ENCODE measurements at places on chromosomes 2 and 18. TPM values are rescaled to one million over a fixed set of nuclear protein-coding genes. Genes with fewer than 3 reads are reported as not detected.

The MC4R gene
- not detected for total RNA-seq

The GCG gene
- not detected for total RNA-seq

The DAW1 gene
- 1.7 TPM for total RNA-seq

The AKAIN1 gene
- not detected for total RNA-seq

The ROCK2 gene
- total RNA-seq = 32.2 TPM

The NMUR1 gene
- not detected for total RNA-seq

The GPD2 gene
- total RNA-seq = 40.6 TPM

The CXCR1 gene
- total RNA-seq = not detected

The CNOT11 gene
- total RNA-seq = 40.3 TPM

The RBFA gene
- total RNA-seq = 31.6 TPM

The COPS8 gene
- total RNA-seq = 94.5 TPM

The EHD3 gene
- 8.3 TPM for total RNA-seq

The DTNA gene
- total RNA-seq = 0.17 TPM

The MYCN gene
- not detected for total RNA-seq

The MATN3 gene
- 12.5 TPM for total RNA-seq

The ICA1L gene
- 1.5 TPM for total RNA-seq

The PCARE gene
- not detected for total RNA-seq

The DNAH7 gene
- 0.93 TPM for total RNA-seq

The DPP4 gene
- total RNA-seq = 0.44 TPM

The CFAP221 gene
- total RNA-seq = 0.34 TPM

The DYNC1I2 gene
- 72.0 TPM for total RNA-seq

The REG3G gene
- total RNA-seq = not detected

The GAREM1 gene
- 2.2 TPM for total RNA-seq

The GYPC gene
- not detected for total RNA-seq

The COL6A3 gene
- total RNA-seq = 0.09 TPM

The NPAS2 gene
- total RNA-seq = 103 TPM

The MFSD6 gene
- 26.9 TPM for total RNA-seq

The ANKRD30BL gene
- total RNA-seq = not detected

The NOSTRIN gene
- total RNA-seq = 2.2 TPM

The APOB gene
- total RNA-seq = not detected

The GPR39 gene
- 8.5 TPM for total RNA-seq

The HSPD1 gene
- total RNA-seq = 751 TPM

The TMEM37 gene
- total RNA-seq = 1.6 TPM

The MFSD2B gene
- 0.15 TPM for total RNA-seq

The DES gene
- total RNA-seq = 0.08 TPM

The STAT4 gene
- total RNA-seq = 3.5 TPM

The HOXD12 gene
- not detected for total RNA-seq

The NAT8 gene
- not detected for total RNA-seq

The CD8B2 gene
- not detected for total RNA-seq
